Mesenteric fat pad (tissue), 1 donor: ENCODE measurements at places on chromosomes 7 and 10.

DNA sequence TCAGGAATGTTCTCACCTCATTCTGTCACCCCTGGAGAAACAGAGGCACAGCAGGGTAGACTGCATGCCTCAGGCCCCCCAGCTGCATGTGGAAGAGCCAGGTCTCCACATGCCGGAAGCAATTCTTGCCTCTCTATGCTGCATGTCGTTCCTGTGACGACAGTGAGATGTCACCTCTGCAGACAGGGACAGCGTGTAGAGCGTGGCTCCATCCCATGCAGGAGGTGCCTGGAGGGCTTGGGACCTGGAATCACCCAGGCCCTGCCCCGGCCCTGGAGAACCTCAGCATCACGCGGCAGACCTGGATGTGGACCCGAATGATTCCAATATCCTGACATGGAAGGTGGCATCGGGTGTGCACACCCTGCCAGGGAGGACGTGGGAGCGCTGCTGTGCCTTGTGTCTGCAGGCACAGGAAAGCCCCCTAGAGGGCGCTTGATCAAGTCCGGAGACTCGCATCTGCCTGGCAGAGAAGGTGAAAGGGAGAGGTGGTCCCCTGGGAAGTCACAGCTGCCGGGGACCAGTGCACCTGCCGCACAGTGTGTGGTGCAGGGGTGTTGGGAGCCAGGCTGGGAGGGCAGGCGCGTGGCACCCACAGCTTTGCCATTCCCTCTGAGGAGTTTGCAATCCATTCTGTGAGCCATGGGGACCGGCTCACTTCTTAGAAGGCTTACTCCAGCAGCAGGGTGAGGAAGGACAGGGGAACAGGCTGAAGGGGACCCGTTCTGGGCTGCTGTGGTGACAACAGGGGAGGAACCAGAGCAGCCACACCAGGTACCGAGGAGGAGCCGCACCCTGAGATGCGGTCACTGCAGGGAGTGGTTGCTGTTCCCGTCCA lies 45.3 kb upstream of the EN2 start:
- DNase-seq: no peak

GRCh38 chr7:123367484-123368122 lies 166.8 kb downstream of the IQUB start:
- DNase-seq: no peak

DNA sequence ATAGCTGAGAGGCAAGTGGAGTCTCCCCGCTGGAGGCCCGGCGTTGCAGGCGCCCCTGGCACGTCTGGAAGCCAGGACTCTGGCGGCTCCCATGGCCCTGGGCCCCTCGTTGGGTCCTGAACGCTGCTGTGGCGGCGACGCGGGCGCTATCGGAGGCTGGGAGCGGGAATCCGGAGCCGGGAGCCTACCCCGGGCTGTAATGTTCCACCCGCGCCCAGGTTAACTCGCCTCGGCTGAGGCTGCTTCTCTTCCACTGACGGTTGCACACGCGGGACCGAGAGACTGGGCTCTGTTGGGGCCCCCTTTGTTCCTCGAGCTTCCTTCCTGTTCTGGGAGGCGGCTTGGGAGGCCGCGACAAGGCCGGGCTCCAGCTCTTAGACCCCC lies 1.3 kb upstream of the HOXA5 start:
- no peak for DNase-seq

GRCh38 chr7:116582164-116582732 lies 57.4 kb downstream of the CAV1 start:
- no peak for DNase-seq

DNA sequence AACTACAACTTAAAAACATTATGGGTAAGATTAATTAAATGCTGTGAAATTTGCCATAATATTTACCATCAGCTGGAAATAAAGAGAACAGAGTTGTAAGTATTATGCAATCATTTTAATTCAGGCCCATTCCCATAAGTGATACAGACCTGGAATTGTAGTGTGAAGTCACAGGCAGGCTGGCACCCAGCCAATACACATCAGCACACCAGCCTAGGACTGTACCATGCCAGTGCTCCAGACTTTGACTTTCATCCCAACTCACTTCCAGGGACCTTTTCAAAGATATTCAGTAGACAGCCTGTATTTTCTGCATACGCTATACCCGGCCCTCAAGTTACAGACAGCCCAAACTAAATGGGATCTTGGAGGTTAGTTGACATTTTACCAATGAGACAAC lies 143.3 kb downstream of the TES start:
- DNase-seq: no peak

- DNase-seq: no peak
Measured at GRCh38 chr10:24249829-24250415, 41.0 kb downstream of the KIAA1217 start.

DNA sequence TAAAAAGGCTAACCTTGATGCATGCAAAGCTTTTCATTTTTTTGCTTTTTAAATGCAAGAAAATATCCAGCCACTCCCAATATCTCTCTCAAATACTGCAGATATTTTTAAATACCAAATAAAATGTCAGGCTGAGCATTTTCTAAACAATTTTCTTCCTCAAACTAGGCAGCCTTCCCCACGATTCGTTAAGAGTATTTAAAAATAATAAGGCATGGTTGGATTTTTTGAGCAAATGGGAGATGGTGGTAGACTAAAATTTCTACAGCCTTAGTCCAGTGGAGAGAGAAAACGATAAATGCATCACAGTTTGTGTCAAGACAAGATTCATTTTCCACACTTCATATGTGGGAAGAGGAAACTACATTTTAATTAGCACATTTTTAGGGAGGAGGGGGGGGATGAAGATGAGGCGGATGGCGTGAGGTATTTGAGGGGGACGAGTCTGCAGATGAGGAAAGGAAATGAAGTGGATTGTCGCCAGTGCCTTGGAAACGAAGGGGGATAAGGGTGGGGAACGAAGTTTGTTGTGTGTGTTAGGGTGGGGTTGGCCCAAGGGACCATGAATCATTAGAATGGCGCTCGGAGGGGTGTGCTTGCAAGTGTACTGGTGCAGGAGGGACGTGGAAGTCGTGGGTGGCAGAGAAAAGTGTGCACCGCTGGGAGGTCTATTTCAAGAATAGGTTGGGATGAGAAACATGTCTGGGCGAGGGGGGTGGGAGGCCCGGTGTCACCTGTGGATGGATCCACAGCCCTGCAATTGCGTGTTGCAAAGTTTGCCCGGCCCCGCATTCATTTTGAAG lies 1.2 kb upstream of the ADD3 start:
- DNase-seq: no peak
